ENCODE measurements at places on chromosomes 6 and 20.
A peak's percentile ranks its signal among the peaks of the same experiment; 100 is the strongest.

DNA sequence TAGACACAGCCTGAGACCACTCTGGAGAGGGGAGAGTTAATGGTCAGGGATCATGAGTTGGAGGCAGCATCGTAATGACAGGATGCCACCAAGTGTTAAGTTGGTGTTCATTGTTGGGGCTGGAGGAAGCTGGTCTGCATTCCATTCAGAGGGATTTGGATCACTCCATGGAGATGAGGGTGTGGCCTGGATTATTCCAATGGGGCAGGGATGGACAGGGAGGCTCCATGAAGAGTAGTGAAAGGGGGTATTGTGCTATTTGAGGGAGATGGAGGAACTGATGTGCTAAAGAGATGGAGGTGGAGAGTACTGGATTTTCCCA, 1.1 kb downstream of the SAPCD1 start:
- DNase-seq, result peak; percentile 17

- DNase-seq, result no peak
These were observed 130.4 kb upstream of the RPS6KA2 start for GRCh38 chr6:166757232-166758135.

- no peak for DNase-seq
These were observed 236.1 kb downstream of the COL12A1 start for GRCh38 chr6:74969591-74970267.

DNA sequence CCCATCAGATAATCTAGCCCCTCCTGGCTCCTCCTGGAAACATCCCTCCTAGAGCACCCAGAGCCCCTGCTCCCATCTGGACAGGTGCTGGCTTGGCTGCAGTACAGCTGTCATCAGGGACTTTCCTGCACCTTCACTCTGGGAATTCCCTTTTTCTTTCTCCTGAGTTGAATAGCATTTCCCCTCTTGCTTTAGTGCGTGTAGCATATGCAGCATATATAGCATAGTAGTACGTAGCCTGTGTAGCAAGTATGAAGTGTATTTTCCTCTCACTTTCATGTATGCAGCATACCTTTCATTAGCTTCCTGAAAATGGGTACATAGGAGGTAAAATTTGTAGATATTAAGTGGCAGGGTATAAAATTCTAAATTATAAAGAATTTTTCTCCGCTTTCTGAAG, 352.9 kb downstream of the ESR1 start:
- DNase-seq, result no peak

DNA sequence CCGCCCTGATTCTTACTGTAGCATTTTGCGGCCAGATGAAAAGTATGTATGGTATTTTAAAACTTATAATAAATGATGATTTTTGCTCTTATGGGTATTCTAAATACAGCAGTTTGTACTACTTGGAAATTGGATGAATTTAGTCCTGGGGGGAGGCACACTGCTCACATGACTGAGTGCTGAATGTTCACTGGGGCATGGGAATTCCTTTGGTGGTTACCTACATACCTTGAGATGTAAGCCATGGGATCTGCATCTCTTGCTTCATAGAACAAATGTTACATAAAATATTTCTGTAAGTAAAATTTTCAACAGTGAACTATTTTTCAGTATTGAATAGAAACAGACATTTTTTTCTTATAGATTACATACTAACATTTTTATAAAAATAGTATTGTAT, 71.1 kb downstream of the FIG4 start:
- DNase-seq, result no peak

DNA sequence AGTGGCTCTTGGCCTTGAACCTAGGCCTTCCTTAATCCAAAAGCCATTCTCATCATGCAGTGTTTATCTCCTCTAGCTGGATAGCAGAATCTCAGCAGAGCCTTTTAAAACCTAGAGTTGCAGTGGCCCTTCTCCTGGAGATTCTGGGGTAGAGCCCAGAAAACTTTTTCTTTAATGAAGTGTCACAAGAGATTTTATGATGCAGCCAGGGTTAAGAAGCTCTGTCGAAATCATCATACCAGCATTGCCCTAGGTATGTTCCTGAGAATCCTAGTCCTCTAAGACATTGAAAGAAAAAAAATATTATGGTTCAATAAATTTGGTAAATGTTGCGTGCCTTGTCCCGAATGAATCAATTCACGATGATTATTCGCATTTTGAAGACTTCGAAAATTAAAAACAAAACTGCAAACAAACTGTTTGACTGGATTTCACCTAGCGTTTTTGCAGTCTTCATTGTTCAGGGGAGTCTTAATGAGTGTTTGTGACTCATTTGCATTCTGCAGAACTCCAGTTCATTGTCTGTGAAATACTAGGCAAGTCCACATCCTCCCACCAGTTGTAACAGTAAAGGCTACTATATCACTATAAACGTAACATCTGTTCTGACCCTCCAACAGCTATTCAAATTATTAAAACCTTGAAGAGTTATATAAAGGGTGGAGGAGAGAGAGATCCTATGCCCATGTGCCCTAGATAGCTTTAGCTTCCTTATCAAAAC, 198.6 kb downstream of the UST start:
- DNase-seq, result no peak

GRCh38 chr6:158459726-158460125, 100.2 kb upstream of the TMEM181 start:
- DNase-seq, result no peak

DNA sequence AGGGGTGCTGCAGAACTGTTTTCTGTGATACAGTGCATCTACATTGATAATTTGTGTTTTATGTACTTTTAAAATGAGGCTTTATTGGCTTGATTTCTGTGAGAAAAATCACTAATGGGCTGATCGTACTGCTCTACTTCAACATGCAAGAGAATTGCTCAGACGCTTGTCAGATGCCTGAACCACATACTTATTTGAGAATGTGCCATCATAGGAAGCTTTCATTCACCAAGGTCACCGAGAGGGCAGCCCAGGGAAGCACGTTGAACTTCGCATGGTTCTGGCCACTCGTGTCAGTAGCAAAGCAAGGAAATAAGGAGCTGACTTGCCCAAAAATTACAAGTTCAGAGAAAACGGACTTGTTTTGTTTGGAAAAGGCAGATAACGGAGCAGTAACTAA, 168.5 kb upstream of the AKAP12 start:
- no peak for DNase-seq

DNA sequence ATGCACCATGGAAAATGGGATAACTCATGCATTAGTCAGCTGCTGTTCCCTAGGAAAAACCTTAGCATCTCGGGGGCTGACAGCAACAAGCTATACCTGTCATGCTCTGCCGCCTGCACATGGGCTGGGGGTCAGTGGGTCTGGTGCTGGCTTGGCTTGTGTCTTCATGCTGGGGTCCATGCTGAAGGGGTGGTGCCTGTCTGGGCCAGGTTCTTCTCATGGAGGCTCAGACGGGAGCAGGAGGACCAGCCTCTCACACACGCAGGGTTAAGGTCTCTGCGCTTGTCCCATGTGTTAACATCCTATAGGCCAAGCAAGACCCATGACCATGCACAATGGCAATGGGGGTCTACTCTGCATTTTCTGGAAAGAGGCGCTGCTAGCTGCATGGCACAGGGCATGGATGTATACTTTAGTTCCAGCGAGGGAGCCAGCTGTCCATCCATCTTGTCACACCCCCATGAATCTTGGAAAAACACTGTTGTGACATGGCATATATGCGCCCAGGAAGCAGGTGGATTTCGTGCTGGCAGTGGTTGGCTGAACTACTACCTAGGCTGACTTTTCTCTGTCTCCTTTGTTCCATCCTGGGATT, 24.6 kb upstream of the CST3 start:
- no peak for DNase-seq

DNA sequence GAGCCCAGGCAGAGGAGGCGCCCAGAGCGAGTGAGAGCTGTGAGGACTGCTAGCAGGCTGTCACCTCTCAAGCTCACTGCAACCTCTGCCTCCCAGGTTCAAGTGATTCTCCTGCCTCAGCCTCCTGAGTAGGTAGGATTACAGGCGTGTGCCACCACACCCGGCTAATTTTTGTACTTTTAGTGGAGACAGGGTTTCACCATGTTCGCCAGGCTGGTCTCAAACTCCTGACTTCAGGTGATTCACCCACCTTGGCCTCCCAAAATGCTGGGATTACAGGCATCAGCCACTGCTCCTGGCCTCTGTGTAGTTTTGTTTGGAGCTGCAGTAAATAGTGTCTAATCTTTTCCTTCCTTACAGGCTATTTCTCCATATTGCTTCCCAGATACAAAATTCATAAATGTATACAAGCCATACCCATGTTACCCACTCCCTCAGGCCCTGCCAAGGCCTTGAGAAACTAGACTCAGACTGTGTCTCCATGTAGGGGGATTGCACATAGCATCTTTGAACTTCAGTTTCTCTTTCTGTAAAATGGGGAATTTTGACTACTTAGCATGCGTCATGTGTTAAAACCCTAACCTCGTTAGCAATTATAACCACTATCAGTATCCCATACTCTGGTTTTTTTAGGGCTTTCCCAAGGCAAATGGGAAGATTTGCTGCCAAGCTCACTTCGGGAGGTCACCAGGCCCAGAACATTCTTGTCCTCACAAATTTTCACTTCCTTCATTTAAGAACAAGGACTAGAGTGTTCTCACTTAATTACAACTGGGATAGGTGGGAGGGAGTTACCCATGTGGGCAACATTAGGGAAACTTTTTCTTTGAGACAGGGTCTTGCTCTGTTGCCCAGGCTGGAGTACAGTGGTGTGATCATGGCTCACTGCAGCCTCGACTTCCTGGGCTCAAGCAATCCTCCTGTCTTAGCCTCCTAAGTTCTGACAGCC, 67.3 kb upstream of the DDR1 start:
- DNase-seq, result no peak

- no peak for DNase-seq
These were observed 24.3 kb upstream of the MCUR1 start for GRCh38 chr6:13838616-13839015.

DNA sequence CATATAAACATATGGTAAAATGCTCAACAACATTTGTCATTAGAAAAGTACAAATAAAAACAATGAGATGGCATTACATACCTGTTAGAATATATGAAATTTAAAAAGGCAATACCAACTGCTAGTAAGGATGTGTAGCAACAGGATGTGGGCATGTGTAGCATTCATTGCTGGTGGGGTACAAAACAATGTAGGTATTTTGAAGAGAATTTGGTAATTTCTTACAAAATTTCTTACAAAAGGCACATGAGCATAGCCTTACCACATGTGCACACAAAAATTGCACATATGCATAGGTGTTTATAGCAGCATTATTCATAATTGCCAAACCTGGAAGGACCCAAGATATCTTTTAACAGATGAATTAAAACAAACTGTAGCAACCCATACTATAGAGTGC, 1355.1 kb upstream of the CITED2 start:
- no peak for DNase-seq

- no peak for DNase-seq
These were observed 107.2 kb downstream of the MMS22L start for GRCh38 chr6:97175806-97176205.

DNA sequence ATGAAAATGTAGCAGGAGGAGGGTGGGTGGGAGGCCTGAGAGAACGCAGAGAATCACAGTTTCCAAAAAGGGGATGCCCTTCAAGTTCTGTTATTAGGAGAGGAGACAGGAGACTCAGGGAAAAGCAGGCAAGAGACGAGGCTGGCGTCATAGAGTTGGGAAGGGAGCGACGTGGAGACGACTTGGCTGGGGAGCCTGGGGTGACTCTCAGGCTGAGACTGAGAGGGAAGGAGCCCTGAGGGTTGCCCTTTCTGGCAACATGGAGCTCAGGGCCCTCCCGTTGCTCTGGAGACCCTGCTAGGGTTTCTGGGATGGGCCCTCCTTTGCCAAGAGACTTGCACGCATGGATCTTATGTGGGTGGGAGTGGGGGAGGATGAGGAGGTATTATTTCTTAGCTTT, 108.9 kb downstream of the CDH4 start:
- DNase-seq, result no peak

DNA sequence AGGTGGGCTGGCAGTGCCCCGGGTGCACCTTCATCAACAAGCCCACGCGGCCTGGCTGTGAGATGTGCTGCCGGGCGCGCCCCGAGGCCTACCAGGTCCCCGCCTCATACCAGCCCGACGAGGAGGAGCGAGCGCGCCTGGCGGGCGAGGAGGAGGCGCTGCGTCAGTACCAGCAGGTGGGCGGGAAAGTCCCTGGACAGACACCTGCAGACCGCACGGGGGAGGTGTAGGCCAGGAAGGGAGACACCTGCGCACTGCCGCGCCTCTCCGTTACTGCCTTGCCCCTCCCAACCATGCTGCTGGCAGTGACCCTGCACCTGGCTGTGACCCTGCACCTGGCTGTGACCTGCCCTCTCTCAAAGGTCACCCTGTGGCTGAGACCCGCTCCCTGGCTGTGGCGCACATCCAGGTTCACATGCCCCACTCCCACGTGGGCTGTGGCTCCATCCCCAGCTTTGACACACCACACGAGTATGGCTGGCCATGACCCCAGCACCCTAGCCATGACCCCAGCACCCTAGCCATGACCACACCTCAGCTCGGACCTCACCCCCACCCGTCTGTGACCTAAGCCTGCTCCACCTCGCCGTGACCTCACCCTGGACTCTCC, 11.6 kb downstream of the RBCK1 start:
- DNase-seq, result no peak

DNA sequence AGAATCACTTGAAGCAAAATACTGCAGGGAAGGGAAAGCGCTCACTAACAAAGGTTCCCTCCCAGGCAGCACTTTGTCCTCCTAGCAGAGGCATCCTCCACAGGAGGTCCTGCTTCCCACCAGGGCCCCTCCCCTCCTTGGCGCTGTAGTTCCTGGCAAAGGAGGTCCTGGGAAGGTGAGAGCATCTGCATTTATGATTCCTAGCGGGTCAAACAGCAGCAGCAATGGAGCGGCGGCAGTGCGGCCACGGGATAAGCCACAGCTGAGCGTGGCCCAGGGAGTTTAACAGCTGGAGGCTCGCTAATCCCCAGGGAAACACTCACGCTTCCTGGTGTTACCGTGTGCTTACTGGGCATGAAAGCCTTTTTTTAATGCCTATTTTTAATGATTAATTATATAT, 185.8 kb downstream of the TTLL2 start:
- DNase-seq, result no peak

DNA sequence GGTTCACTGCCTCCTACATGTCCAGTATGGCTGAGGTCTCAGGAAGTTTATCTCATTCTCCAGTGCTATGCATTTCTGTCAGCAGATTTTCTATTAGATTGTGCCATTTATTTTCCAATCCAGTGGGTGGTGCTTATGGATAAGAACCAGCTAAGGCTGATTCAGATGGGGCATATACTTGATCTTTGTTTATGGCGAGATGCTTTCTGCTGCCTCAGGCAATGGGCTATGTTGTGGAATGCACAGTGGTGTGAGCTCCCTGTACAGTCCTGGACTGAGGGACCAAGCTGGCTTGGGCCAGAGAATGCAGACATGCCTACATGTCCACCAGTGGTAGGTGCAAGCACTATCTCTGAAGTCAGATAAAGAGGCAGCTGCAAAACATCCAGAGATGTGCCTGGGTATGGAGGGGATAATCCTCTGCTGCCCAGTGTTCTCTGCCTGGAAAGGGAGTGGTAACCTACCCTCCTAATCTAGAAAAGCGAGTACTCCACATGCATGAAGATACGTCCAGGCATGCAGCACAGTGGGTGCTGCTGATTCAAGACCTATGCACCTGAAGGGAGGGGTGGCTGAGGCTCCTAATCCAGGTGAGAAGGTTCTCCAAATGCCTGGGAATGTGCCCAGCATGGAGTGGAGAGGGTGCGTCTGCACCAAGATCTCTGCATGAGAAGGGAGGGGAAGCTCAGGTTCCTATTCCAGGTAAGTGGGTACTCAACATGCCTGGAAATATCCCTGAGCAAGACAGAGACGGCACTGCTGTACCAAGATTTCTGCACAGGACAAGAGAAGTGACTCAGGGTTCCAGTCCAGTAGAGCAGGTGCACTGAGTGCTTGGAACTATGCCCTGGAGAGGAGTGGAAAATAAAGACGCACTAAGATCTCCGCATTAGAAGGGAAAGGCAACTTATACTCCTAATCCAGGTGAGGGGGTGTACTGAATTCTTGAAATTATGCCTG, 9.4 kb downstream of the CST4 start:
- DNase-seq, result no peak

Data from fibroblast of skin of left biceps (primary cell).